ENCODE measurements at places on chromosomes 7 and 10.
A peak's percentile ranks its signal among the peaks of the same experiment; 100 is the strongest.

DNA sequence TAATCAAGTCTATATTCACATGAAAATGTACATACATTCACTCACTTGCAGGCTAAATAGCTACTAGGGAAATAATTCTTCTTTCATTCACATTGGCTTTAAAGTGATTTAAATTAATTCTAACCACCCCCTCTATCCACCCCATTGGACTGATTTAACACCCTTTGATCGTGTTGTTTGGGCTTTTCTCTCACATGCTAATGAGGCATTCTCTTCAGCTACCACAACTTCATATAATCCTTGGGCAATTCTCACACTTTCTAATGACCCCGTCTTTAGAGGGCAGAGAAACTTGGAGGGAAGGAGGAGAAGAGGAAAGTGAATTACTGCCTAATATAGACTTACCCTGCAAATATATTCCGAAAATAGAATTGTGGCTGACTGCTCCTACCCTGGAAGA lies 24.6 kb downstream of the GRM3 start:
- DNase-seq: no peak

GRCh38 chr7:155287284-155287935 lies 10.3 kb upstream of the INSIG1 start:
- no peak for DNase-seq

DNA sequence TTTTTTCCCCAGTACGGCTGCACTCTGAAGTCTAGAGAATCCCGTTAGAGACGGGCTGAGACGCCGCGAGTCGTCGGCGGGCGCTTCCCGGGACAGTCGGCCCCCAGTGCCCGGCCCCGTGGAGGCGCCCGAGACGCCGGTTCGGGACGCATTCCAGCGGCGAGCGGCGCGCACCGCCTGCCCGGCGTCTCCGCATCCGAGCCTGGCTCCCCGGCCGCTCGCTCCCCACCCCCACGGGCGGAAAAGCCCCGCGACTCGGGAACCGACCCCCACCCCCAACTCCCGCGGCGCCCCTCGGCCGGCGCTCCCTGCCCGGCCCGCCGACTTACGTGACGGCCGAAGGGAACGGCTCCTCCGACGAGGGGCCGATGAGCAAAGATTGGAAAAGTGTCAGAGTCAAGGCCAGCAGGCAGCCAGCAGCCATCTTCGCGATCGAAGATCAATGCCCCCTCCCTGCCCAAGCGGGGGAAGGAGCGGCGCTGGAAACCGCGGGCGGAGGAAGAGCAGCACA lies 486 bp downstream of the CACNA2D1 start:
- no peak for DNase-seq

GRCh38 chr10:102660888-102661657 lies 16.8 kb downstream of the TRIM8 start:
- no peak for DNase-seq

DNA sequence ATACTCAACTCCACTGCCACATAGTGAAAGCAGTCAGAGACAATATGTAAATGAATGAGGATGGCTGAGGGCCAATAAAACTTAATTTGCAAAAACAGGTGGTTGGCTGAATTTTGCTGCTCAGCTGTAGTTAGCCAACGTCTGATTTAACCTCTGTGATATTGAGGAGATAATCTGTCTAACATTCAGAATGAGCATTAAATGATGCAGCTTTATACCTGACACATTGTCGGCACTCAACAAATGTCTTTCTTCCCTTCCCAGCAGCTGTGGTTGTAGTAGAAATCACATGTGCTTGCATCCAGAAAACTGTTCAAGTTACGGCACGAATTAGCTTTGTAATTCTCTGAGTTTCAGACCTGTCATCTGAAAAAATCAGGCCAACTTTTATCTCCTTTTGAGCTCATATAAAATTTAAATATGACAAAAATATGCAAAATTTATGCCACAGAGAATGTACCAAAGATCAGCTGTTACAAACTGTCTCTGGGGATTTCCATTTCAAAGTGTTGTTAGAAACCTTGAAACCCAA lies 1239.7 kb downstream of the GATA3 start:
- no peak for DNase-seq

- no peak for DNase-seq
Observed at GRCh38 chr7:99010281-99010680, 131.9 kb downstream of the TRRAP start.

- no peak for DNase-seq
Observed at GRCh38 chr7:20407585-20408466, 77.1 kb downstream of the ITGB8 start.

DNA sequence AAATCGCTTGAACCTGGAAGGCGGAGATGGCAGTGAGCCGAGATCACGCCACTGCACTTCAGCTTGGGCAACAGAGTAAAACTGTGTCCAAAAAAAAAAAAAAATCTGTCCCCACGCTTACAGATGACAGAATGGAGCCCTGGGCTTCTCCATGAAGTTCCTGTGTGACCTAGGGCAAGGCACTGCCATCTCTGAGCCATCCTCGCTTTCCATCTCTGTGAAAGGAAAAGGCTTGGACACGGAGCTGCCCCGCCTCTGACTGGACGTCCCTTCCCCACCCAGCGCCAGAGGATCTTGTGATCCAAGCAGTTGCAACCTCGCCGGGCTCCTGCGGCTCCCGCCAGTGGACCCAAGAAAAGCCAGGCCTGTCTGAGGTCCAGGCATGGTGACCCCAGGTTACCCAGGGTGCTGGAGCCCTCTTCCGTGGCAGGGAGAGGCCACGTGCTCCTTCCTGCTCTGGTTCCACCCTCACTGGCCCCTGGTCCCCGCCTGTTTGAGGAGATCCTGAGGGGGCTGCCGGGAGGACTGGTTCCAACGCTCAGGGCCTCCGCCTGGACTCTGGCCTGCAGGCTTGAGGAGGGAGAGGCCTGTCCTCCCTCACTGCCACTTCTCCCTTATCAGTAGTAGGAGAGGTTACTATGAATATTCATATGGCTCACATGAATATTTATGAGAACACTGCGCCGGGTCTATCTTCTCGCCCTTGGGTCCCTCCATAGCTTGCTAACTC lies 25.6 kb upstream of the ELFN1 start:
- DNase-seq: no peak

- no peak for DNase-seq
Observed at GRCh38 chr10:82234173-82234572, 359.2 kb downstream of the NRG3 start.

DNA sequence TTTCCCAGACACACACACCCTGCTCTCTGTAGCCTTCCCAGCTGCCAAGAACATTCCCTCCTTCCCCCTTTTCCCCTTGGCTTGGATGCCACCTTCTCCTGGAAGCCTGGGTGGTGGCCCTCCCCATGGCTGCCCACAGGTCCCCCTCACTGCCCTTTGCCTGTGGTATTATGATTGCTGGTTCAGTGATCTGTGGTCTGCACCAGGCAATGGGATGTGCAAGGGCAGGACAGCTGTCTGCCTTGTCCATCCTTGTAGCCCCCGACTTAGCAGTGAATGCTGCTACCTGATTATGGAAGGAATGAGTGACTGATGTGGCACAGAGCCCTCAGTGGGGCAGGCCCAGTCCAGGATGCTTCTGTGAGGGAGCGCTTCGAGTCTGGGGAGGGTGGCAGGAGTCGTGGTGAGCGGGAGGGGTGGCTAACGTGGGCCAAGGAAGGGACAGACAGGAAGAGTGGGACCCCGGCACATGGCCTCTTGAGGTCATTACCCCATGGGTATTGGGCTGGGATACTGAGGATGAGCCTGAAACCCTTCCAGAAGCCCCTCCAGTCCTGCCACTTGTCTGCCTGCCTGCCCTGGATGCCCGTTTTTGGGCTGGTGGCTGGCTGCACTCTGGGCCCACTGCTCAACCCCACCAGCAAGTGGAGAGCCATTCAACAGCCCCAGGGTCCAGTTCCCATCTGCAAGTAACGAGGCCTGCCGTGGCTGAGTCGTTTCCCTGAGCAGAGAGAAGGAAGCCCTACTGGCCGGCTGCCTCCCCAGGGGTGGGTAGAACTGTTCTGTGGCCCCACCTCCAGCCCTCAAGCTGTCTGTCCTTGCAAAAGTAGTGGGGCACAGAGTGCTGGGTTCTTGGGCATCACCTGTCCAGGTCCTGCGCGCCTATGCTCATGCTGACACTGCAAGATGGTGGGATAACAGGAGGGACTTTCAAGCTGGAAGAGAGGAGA lies 8.8 kb downstream of the CHST3 start:
- DNase-seq: no peak

GRCh38 chr7:45593121-45593541 lies 19.0 kb downstream of the ADCY1 start:
- no peak for DNase-seq

GRCh38 chr7:151699928-151700319 lies 177.0 kb downstream of the PRKAG2 start:
- no peak for DNase-seq

DNA sequence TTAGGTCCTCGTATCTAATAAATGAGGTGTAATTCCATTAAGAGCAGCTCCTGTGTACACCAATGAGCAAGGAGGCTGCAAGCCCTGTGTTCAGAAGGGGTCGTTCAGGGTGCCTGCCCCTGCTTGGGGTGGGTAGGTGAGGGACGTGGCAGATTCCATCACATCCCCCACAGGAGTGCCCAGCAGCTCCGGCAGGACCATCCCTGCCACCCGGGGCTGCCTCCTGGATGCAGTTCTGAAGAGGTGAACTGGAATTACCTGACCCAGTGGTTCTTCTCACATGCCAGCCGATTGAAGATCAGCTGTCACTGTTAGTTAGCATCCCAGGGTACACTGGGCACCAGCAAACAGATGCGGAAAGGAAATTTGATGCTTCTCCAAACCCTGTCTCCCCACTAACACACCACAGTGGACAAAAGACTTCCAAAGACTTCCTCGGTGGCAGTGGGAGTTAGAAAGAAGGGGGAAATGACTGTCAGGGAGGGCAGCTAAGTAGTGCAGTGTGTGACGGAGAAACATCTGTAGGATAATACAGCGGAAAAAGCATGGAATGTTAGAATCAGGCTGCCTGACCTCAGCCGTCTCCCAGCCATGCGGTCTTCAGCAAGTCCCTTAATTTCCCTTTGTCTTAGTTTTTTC lies 313.6 kb upstream of the ZMIZ1 start:
- no peak for DNase-seq

GRCh38 chr7:83947260-83947659 lies 247.3 kb downstream of the SEMA3A start:
- no peak for DNase-seq

DNA sequence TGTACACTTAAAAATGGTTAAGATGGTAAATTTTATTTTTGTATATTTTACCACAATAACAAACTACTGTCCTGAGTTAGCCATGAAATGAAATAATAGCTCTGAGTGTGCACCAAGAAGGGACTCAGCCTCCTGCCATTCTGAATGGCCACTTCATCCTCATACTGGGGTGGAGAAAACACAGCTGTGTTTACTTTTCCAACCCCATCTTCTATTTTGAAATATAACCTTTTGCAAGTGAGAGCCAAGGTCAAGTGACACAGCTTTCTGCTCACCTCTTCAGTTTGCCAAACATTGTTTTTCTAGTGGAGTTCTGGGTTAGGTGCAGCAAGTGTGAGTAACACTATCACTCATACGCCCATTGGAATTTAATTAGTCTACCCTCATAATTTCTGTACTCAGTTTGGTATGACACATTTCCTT lies 107.4 kb upstream of the GLCCI1 start:
- DNase-seq: no peak

- no peak for DNase-seq
Observed at GRCh38 chr7:24438232-24438631, 135.0 kb upstream of the PALS2 start.

DNA sequence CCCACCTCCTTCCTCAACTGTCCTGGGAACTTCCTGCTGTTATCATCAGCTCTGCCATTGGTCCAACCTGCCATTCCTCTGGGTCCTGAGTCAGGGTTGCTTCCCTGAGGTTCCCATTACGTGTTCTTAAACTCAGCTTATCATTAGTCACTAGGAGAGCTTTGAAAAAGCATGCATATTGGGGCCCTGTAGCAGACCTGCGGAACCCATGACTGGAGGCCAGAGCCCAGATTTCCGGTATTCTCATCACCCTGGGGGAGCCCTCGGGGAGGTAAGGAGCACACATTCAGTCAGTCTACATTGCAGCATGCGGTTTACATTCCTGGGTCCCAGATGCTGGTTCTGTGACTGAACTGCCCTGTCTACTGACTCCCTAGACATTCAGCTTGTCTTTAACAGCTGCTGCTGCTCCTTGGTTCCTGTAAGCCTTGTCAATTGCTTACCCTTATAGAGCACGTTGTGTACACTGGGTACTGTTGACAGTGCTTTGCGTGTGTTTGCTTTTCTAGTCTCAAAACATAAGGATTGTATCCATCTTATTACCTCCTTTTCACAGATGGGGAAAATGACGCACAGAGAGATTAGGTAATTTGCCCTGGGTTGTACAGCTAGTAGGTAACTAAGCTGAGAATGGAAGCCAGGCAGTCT lies 12.8 kb downstream of the CDHR3 start:
- DNase-seq: peak; percentile 55

GRCh38 chr10:44352316-44353127 lies 32.4 kb downstream of the CXCL12 start:
- DNase-seq: no peak

GRCh38 chr10:30294476-30295240 lies 54.4 kb downstream of the MTPAP start:
- DNase-seq: no peak

- no peak for DNase-seq
Observed at GRCh38 chr10:114511881-114512280, 107.6 kb upstream of the AFAP1L2 start.

- DNase-seq: no peak
Observed at GRCh38 chr10:44662051-44662450, 249.1 kb upstream of the TMEM72 start.

- no peak for DNase-seq
Observed at GRCh38 chr10:128735996-128736395, 609.8 kb upstream of the MKI67 start.

GRCh38 chr7:41627645-41628298 lies 75.1 kb downstream of the INHBA start:
- no peak for DNase-seq

- DNase-seq: no peak
Observed at GRCh38 chr10:29746080-29746797, 111.5 kb upstream of the SVIL start.

GRCh38 chr7:37344886-37345579 lies 103.6 kb downstream of the ELMO1 start:
- no peak for DNase-seq

DNA sequence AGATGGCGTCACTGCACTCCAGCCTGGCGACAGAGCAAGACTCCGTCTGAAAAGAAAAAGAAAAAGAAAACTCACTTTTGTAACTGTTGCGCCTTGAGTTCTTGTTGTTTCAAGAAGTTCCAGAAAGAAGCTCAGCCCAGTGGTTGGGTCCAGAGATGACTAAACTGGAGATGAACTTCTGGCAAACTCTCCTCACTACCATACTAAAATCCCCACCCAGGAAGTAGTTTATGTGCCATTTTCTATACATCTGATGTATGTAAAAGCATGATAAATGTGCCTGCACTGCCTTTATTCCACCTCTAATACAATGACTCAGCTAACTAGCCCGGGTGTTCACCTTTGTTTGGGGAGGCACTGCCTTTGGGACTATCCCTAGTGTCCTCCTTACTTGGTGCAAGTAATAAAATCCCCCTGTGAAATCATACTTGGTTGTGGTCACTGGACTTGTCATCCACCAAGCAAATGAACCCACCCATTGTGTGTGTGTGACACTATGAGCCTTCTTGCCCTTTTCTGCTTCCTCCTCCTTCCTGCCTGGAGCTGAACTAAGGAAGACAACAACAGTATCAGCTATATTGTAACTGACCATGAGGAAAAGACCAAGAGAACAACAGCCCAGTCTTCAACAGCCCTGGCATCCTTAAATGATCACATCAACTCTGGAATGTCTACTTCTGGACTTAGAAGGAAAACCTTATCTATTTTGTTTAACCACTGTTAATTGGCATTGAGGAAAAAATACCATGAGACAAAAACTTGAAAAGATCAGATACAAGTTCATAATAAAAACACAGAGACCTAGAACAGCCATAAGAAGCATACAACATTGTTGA lies 33.6 kb downstream of the JMJD1C start:
- DNase-seq: no peak

GRCh38 chr7:111113263-111114017 lies 22.5 kb downstream of the LRRN3 start:
- no peak for DNase-seq

Measured in T1000 (cell line).